ENCODE measurements at places on chromosomes 6 and 20.

DNA sequence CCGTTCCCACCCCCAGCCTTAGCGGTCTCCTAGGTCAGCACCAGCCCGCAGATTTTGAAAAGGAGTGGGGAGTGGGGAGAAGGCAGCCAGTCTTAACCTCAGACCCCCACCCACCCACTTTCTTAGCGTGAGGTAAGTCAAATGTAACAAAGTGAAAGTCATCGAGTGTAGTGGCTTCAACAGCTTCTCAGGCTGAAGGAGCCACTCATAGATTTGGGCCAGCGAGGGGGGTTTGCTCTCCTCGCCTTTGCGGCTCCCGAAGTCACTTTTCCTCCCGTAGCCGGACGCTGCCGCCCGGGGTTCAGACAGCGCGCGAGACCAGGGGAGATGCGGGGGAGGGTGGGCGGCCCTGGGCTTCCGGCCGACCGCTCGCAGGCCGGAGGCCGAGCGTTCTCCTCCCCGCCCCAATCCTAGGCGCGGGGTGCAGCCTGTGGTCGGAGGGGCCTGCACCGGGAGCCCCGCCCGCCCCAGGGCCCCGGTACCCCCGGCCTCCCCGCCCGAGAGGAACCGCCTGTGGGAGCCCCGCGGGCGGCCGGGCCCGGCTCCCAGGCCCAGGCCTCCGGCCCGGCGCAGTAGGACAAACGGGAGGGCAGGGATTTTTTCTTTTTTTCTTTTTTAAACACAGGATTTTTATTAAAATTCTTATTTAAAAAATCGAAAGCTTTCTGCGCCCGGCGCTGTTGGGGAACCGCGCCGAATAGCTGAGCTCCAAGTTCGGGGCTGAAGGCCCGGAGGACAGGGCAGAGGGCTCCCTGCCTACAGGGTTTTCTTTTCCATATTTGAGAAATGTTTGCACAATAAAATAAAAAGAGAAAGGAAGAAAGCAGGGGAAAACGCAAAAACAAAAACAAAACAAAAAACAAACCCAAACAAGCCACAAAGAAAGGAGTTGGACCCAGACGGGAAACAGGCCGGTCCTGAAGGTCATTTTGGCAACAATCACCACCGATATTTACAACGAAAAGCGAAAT is 3.2 kb downstream of the NKX2-2 start:
- H3K4me3 ChIP-seq = peak overlapping the region; percentile 43
- no peak for DNase-seq
- no peaks in the 10 kb centered on the region for H3K36me3 ChIP-seq
- peaks cover 81% of the 10 kb centered on the region for H3K27me3 ChIP-seq
- no peak overlapping the region for H3K27ac ChIP-seq
- peaks cover 11% of the 10 kb centered on the region for H3K4me1 ChIP-seq

- no peak for DNase-seq
- H3K36me3 ChIP-seq = no peaks in the 10 kb centered on the region
- H3K4me3 ChIP-seq = no peak overlapping the region
- H3K27me3 ChIP-seq = no peaks in the 10 kb centered on the region
These were observed 152.7 kb upstream of the FKBP1C start for GRCh38 chr6:63058601-63059000.

GRCh38 chr6:27672113-27672799 is 199.4 kb upstream of the ZNF184 start:
- no peak for DNase-seq
- H3K27me3 ChIP-seq = peaks cover 82% of the 10 kb centered on the region
- peak overlapping the region; percentile 65 for H3K27ac ChIP-seq
- H3K36me3 ChIP-seq = no peaks in the 10 kb centered on the region
- peak overlapping the region; percentile 59 for H3K4me3 ChIP-seq
- peaks cover 12% of the 10 kb centered on the region for H3K4me1 ChIP-seq

GRCh38 chr20:34791289-34792020 is 34.0 kb downstream of the NCOA6 start:
- peaks cover 10% of the 10 kb centered on the region for H3K36me3 ChIP-seq
- H3K4me1 ChIP-seq = peaks cover under 1% of the 10 kb centered on the region
- H3K27me3 ChIP-seq = no peaks in the 10 kb centered on the region
- H3K4me3 ChIP-seq = no peak overlapping the region
- DNase-seq = no peak
- H3K27ac ChIP-seq = no peak overlapping the region

All from progenitor cell of endocrine pancreas (in vitro differentiated cells).